ENCODE measurements at places on chromosomes 12 and 14. TPM values are rescaled to one million over a fixed set of nuclear protein-coding genes. Genes with fewer than 3 reads are reported as not detected.
A peak's percentile ranks its signal among the peaks of the same experiment; 100 is the strongest.

WIF1 gene
- total RNA-seq: not detected

- H3K36me3 ChIP-seq: peaks cover 9% of the 10 kb centered on the region
- H3K4me1 ChIP-seq: no peaks in the 10 kb centered on the region
- no peak for DNase-seq
- H3K27me3 ChIP-seq: no peaks in the 10 kb centered on the region
- no peak overlapping the region for H3K4me3 ChIP-seq
Observed at GRCh38 chr12:1382826-1383225, 211.6 kb downstream of the FBXL14 start.

- no peak for DNase-seq
- no peaks in the 10 kb centered on the region for H3K4me1 ChIP-seq
- no peak overlapping the region for H3K27ac ChIP-seq
- H3K36me3 ChIP-seq: no peaks in the 10 kb centered on the region
- peaks cover 12% of the 10 kb centered on the region for H3K27me3 ChIP-seq
Observed at GRCh38 chr14:51507511-51507905, 144.2 kb upstream of the FRMD6 start.

RFLNA gene
- not detected for total RNA-seq

TMEM117 gene
- 10.4 TPM for total RNA-seq

GPRC5D gene
- 0.92 TPM for total RNA-seq

DNA sequence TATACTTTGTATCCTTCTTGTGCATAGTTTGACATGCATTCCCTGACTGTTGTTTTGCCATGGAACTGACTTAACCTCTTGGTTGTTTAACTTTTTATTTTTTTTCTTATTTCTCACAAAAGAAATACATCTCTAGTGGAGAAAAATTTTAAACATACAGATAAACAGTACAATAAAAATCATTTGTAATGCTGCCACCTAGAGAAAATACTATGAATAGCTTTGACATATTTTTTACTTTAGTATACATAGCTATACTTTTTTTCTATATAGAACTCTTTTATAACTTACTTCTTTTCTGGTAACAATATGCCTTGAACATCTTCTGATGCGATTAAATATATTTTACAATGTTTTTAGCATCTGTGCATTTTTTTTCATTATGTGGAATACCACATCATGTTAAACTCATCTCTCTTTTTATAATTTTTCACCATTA, 184.5 kb downstream of the AKAP6 start:
- no peak for DNase-seq
- no peak overlapping the region for H3K4me3 ChIP-seq
- no peak overlapping the region for H3K27ac ChIP-seq
- H3K4me1 ChIP-seq: no peaks in the 10 kb centered on the region
- H3K27me3 ChIP-seq: no peaks in the 10 kb centered on the region

DNA sequence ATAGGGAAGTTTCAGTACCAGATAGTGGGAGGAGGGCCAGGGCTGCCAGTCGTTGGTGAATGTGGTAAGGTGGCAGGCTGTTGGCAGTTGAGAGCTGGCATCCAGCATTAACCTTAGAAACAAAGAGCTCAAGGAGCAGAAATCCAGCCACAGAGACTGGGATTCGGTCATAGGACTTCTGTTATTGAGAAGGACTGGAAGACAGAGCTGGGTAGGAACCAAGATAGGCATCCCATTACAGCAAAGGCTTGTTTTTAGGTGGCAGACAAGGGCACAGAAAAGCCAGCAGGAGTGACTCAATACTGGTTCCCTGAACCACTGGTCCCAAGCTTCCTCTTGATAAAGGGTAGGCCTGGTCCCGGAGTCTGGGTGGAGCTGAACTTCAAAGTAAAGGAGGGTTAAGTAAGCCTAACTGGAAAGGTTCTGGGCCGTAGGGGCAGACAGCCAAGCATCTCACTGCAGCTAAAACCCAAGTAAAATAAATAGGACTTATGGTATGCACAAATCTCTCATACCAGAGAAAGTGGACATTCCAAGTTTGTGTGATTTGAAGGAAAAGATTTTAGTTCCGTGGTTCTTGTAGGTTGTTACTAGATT, 147.9 kb downstream of the ETV6 start:
- DNase-seq: no peak
- H3K27me3 ChIP-seq: no peaks in the 10 kb centered on the region
- H3K4me1 ChIP-seq: peaks cover 12% of the 10 kb centered on the region
- no peak overlapping the region for H3K27ac ChIP-seq
- H3K36me3 ChIP-seq: peaks cover 1% of the 10 kb centered on the region

GRCh38 chr12:26090836-26091510, 33.9 kb downstream of the BHLHE41 start:
- H3K4me1 ChIP-seq: no peaks in the 10 kb centered on the region
- H3K27me3 ChIP-seq: no peaks in the 10 kb centered on the region
- no peak overlapping the region for H3K4me3 ChIP-seq

GRCh38 chr12:67720351-67720856, 71.9 kb downstream of the DYRK2 start:
- no peak for DNase-seq
- no peak overlapping the region for H3K27ac ChIP-seq
- H3K4me1 ChIP-seq: no peaks in the 10 kb centered on the region
- H3K27me3 ChIP-seq: no peaks in the 10 kb centered on the region

DNA sequence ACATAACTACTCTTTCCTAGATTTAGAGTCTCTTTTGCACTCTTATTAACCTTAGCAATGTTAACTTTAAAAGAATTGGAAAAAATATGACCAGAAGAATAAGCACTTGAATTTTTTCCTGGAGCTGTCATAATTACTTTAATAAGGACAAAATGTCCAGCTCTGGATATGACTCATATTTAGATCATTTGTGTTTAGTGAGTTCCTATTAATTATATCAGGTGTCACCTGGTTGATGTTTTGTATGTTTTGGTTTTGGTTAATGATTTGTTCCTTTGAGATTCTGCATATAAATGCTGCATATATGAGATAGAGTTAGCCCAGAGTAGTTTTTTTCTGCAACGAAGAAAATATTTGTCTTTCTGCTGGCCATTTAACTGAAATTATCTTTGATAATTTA, 5.1 kb downstream of the CLECL1 start:
- no peaks in the 10 kb centered on the region for H3K27me3 ChIP-seq
- H3K27ac ChIP-seq: peak overlapping the region; percentile 94
- no peak overlapping the region for H3K4me3 ChIP-seq
- H3K36me3 ChIP-seq: no peaks in the 10 kb centered on the region
- H3K4me1 ChIP-seq: peaks cover 66% of the 10 kb centered on the region

HOXC10 gene
- not detected for total RNA-seq

- H3K4me3 ChIP-seq: no peak overlapping the region
- DNase-seq: no peak
- peaks cover 29% of the 10 kb centered on the region for H3K36me3 ChIP-seq
Observed at GRCh38 chr14:90870950-90871604, 54.8 kb upstream of the TTC7B start.

DNA sequence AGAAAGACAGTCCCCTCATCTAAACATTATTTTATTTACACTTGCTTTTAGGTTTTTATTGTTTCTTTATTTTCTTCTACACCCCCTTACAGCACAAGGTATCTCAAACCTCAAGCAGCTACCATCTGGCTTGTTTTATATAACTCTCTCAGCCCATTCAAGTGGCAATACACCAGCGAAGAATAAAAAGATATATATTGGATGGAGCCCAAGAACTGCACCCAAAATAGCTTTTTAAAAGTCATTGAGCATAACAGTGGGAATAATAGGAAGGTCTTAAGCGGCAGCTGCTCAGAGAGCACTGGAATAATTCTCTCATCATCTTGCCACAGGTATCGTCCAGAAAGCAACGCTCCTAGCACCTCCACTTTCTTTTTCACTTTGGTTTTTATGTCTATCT, 322.5 kb downstream of the SYT1 start:
- H3K27ac ChIP-seq: no peak overlapping the region
- H3K27me3 ChIP-seq: no peaks in the 10 kb centered on the region
- no peak for DNase-seq

- H3K4me3 ChIP-seq: no peak overlapping the region
- H3K27ac ChIP-seq: no peak overlapping the region
- no peaks in the 10 kb centered on the region for H3K27me3 ChIP-seq
- H3K4me1 ChIP-seq: no peaks in the 10 kb centered on the region
- no peaks in the 10 kb centered on the region for H3K36me3 ChIP-seq
- no peak for DNase-seq
Observed at GRCh38 chr14:79709573-79709972, 501.7 kb downstream of the DIO2 start.

GRCh38 chr12:124390442-124391097, 95.7 kb downstream of the RFLNA start:
- H3K27me3 ChIP-seq: no peaks in the 10 kb centered on the region
- H3K4me3 ChIP-seq: peak overlapping the region; percentile 31
- peak; percentile 67 for DNase-seq
- H3K4me1 ChIP-seq: peaks cover 39% of the 10 kb centered on the region
- peak overlapping the region; percentile 38 for H3K27ac ChIP-seq

GRCh38 chr14:101369916-101370592, 191.2 kb upstream of the DIO3 start:
- peaks cover 4% of the 10 kb centered on the region for H3K27me3 ChIP-seq
- DNase-seq: no peak
- H3K4me3 ChIP-seq: no peak overlapping the region
- H3K4me1 ChIP-seq: peaks cover 7% of the 10 kb centered on the region
- H3K36me3 ChIP-seq: no peaks in the 10 kb centered on the region
- no peak overlapping the region for H3K27ac ChIP-seq

DNA sequence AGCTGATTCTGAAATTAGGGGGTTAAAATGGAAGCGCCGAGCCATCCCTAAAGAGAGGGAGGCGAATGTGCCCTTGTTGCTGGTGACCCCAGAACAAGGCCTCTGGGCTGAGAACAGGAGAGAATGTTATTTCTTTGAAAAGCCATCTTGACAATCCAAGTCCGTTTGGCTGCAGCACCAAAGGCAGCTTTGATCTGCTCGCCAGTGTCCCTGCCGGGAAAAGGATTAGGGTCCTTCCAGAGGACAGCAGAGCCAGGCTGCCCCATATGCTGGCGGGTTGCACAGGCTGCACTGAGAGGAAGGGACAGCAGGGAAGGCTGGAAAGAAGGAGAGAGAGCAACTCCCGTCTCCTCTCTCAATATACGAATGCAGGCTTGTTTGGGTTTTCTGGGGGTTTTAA, 141.7 kb downstream of the TMEM132C start:
- H3K4me1 ChIP-seq: no peaks in the 10 kb centered on the region
- no peaks in the 10 kb centered on the region for H3K36me3 ChIP-seq
- no peaks in the 10 kb centered on the region for H3K27me3 ChIP-seq
- H3K4me3 ChIP-seq: no peak overlapping the region
- H3K27ac ChIP-seq: no peak overlapping the region
- no peak for DNase-seq

DNA sequence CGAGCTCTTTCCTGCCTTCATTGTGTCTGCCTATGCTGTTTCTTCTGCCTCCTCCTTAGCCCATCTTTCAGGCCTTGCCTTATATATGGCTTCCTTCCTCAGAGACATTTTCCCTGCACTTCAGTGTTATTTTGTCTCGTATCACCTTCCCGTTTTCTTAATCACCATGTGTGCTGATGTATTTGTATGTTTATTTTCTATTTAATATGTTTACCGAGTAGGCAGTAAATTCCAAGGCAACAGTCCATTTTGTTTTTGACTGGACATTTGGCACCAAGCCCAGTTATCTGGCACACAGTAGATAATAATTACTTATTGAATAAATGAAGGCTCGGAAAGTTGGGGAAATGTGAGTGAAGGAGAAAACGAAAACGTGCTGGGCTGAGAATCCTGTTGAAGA, 4.6 kb upstream of the POU6F1 start:
- H3K4me1 ChIP-seq: peaks cover 11% of the 10 kb centered on the region
- no peak overlapping the region for H3K4me3 ChIP-seq
- no peaks in the 10 kb centered on the region for H3K27me3 ChIP-seq
- no peak overlapping the region for H3K27ac ChIP-seq
- DNase-seq: no peak

NRDE2 gene
- total RNA-seq: 37.7 TPM

DNA sequence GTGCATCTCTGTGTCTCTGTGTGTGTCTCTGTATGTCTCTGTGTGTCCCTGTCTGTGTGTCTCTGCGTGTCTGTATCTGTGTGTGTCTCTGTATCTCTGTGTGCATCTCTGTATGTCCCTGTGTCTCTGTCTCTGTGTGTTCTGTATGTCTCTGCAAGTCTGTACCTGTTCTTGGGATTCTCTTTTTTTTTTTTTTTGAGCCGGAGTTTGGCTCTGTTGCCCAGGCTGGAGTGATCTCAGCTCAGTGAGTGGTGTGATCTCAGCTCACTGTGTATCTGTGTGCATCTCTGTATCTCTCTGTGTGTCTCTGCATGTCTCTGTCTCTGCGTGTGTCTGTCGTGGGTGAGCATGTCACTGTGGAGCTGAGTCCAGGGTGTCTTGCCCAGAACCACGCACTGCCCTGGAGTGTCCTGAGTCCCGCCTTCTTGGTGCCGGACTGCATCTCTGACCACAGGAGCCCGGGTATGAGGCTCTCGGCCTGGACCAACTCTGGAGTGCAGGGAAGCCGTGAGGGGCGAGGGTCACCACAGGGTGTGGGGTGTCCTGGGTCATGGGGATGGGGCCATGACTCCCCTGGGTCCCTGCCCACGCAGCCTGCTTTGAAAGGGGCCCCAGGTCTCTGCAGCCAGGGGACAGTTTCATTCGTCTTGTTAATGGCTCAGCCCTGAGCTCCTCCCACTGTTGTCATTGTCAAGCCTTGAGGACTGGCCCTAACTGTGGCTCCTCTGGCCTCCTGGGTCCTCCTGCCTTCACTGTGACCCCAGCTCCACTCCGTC, 11.8 kb downstream of the MYL2 start:
- peaks cover 27% of the 10 kb centered on the region for H3K4me1 ChIP-seq
- DNase-seq: no peak
- no peaks in the 10 kb centered on the region for H3K36me3 ChIP-seq
- H3K4me3 ChIP-seq: no peak overlapping the region
- no peaks in the 10 kb centered on the region for H3K27me3 ChIP-seq
- H3K27ac ChIP-seq: no peak overlapping the region

DNA sequence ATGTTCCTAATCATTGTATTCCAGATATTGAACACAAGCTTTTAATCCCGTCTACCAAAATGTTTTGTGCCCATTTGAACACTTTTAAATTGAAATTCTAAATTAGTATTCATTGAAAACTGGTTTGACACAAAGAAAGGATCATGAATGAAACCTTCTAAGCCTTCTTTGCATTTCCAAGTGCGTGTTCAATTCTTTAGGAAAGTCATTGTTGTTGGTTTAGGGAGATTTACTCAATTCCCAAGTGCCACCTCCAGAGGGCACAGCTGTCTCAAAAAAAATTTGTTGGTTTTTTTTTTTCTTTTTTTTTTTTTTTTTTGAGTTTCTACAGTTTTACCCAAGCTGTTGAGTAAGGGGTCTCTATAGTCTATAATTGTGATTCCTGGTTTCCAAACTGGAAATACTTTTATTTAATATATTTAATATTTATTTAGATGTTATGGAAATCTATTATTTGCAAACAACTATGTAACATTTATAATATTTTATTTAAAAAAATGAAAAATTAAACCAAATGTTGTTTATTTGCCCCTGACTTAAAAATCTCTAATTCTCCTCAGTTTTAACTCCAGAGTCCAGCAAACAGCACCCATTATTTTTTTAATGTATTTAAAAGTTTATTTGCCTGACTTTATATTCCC, 79.9 kb downstream of the NEDD1 start:
- no peaks in the 10 kb centered on the region for H3K36me3 ChIP-seq
- H3K27ac ChIP-seq: no peak overlapping the region
- DNase-seq: peak; percentile 27
- peaks cover 10% of the 10 kb centered on the region for H3K4me1 ChIP-seq
- H3K27me3 ChIP-seq: peaks cover 22% of the 10 kb centered on the region
- H3K4me3 ChIP-seq: no peak overlapping the region

GRCh38 chr14:71698027-71698426, 234.2 kb upstream of the RGS6 start:
- DNase-seq: no peak
- H3K4me1 ChIP-seq: no peaks in the 10 kb centered on the region
- H3K4me3 ChIP-seq: no peak overlapping the region

EML5 gene
- 6.5 TPM for total RNA-seq

AMIGO2 gene
- total RNA-seq: 10.4 TPM
